Skeletal muscle cell (primary cell): ENCODE measurements at places on chromosomes 11 and 22.

GRCh38 chr22:23233752-23234408 lies 53.6 kb downstream of the BCR start:
- peak; percentile 81 for DNase-seq

GRCh38 chr22:41619979-41620588 lies 759 bp downstream of the DESI1 start:
- no peak for DNase-seq

DNA sequence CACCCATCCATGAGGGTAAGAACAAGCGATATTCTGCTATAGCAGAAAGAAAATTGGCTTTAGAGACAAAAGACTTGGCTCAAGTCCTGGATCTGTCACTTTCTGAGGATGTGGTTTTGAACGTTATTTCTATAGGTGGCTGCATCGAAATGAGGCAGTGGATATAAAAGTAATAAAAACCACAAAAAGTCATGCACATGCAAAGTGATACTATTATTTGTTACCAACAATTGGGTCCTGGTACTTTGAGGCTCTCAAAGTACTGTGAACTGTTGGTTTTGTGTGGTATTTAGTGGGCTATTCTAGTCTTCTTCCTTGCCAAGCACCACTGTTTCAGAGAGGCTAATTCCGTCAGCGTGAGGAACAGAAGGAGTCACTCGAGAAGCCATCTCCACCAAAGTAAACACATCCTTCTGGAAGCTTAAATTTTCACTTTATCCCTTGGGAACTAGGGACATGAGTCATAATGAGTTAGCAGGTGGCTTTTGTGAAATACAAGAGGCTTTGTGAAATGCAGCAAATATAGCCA lies 13.1 kb downstream of the UBASH3B start:
- no peak for DNase-seq

DNA sequence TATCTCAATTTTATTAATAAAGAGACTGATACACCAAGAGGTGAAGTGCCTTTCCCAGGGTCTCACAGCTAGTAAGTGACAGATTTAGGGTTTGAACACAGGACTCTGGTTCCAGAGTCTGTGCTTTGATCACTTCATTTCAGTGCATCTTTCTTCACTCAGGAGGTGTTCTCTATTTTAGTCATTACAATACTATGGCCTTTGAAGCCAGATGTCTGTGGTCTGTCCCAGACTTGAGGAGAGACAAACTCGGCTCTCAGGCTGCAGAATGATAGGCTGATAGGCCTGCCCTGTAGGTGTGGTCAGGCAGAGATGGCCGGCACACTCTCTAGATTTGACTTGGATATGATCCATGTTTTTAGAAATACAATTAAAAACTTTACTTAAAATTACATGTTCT lies 478.5 kb upstream of the CCDC90B start:
- no peak for DNase-seq

- no peak for DNase-seq
Measured at GRCh38 chr11:64607381-64607985, 16.5 kb downstream of the SLC22A12 start.

DNA sequence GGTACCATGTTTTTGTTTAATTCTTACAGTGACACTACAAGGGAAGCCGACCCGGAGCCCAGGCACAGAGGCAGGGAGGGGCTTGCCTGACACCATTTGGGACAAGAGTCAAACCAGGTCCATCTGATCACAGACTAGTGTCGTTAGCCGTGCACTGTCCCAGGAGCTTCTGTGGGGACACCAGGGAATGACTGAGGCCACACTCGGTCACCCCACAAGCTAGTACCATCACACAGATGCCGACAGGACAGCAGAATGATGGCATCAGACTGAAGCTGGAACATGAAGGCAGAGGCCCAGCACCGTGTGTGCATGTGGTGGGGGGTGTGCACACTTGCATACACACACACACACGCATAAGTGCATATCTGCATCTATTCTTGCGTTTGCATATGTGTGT lies 61.5 kb upstream of the NECTIN1 start:
- DNase-seq = no peak

GRCh38 chr22:35783943-35784614 lies 66.4 kb downstream of the APOL5 start:
- DNase-seq = peak; percentile 10

GRCh38 chr11:122100756-122101080 lies 15.3 kb downstream of the BLID start:
- DNase-seq = no peak
